ENCODE measurements at places on chromosomes 4 and X.

DNA sequence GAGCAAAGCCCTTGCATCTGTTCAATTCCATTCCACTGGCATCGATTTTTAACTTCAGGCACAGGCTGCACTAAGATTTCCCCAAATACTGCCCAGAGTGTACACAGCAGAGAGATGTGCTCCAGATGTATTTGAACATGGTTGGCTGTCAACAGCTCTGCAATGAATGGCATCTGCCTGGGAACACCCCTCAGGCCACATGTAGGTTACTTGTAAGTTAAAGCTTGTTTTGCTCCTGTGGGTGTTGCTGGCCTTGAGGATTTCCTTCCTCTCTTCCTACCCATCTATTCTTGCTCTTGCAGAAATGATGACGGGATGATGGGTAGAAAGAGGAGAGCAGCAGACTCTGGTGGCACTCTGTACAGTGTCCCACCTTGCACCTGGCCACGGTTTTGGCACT is 69.3 kb upstream of the HELT start:
- no peak for DNase-seq

DNA sequence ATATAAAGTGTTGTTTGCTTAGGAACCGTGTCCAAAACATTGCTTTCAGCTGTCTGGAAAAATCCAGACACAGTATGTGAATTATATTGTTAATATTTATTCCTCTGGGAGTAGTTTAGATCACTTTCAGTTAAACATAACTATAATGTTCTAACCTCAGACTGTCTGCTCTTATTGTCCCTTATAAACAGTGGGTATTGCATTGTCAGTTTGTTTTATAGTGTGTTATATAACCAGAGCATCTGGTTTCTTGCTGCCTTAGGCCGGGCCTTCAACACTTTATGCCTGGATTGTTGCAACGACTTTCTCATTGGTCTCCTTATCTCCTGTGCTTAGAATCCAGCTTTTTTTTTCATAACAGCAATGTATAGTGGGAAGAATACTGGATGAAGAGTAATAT is 26.4 kb downstream of the ATG4A start:
- DNase-seq: no peak

- no peak for DNase-seq
Observed at GRCh38 chr4:25821899-25822298, 40.9 kb downstream of the SEL1L3 start.

DNA sequence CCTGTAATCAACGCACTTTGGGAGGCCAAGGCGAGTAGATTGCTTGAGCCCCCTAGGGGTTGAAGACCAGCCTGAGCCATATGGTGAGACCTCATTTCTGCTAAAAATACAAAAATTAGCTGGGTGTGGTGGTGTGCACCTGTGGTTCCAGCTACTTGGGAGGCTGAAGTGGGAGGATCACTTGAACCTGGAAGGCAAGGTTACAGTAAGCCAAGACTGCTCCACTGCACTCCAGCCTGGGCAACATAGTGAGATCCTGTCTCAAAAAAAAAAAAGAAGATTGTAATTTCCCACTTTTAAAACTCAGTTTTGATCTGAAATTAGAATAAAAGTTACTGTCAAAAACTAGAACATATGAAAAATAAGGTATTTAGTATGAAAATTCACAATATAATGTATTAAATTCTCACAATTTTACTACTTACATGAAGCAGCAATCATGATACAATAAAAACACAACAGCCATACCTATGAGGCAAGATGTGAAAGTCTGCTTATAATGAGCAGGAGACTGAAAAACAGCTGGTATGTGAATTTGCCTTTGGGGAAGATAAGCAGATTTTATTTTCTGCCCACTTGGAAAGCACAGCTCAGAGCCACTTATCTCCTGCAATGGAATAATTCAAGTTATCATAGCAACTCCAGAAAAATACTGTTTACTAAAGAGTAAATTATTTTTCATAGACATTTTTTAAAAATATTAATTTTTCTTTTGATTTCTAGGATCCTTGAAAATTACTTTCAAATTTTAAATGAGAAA is 50.6 kb downstream of the ZGRF1 start:
- no peak for DNase-seq

GRCh38 chrX:70433848-70434351 is 10.7 kb upstream of the DLG3 start:
- DNase-seq: peak; percentile 65

GRCh38 chr4:76570141-76570973 is 135.3 kb downstream of the SHROOM3 start:
- DNase-seq: no peak

GRCh38 chr4:53432528-53433424 is 55.3 kb downstream of the FIP1L1 start:
- peak; percentile 78 for DNase-seq

DNA sequence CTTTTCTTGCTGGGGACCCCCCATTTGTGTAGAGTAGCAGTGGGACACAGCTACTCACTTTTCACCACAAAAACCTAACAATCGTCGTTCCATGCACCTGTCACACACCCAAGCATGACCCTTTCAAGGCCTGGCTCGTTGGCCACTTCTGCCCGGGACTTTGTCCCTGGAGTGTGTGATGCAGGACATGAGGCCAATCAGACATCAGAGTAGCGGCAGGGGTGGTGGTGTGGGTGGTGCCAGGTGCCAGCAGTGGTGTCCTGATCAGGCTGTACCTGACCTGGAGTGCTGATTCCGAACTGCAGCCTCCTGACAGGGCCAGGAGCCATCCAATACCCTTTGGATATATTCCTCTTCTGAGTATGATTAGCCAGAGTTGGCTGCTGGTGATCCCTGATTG is 23.1 kb upstream of the PROM1 start:
- no peak for DNase-seq

- DNase-seq: no peak
Observed at GRCh38 chrX:153776611-153777045, 4.2 kb upstream of the SRPK3 start.

DNA sequence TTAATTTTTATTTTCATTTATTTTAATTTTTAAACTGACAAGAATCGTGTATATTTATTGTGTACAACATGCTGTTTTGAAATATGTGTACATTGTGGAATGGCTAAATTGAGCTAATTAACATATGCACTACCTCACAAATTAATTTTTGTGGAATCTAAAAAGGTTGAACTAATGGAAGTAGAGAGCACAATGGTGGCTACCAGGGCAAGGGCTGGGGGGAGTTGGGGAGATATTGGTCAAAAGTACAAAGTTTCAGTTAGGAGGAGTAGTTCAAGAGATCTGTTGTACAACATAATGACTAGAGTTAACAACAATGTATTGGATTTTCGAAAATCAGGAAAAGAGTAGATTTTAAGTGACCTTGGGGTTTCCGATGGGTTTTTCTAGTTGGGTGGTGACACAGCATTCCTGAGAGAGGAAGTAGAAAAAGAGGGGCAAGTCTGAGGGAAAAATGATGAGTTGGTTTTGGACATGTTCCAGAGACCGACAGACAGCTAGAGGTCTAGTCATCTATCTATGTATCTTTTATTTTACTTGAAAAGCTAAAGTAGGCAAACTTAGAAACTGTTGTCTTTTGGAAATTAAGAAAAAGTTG is 23.2 kb downstream of the APOO start:
- no peak for DNase-seq

- no peak for DNase-seq
Observed at GRCh38 chr4:72063726-72064125, 31.9 kb downstream of the NPFFR2 start.

GRCh38 chrX:69504626-69505612 is 793 bp downstream of the NALF2 start:
- DNase-seq: no peak

- DNase-seq: peak; percentile 35
Observed at GRCh38 chrX:3738509-3738908, 25.1 kb upstream of the PRKX start.

DNA sequence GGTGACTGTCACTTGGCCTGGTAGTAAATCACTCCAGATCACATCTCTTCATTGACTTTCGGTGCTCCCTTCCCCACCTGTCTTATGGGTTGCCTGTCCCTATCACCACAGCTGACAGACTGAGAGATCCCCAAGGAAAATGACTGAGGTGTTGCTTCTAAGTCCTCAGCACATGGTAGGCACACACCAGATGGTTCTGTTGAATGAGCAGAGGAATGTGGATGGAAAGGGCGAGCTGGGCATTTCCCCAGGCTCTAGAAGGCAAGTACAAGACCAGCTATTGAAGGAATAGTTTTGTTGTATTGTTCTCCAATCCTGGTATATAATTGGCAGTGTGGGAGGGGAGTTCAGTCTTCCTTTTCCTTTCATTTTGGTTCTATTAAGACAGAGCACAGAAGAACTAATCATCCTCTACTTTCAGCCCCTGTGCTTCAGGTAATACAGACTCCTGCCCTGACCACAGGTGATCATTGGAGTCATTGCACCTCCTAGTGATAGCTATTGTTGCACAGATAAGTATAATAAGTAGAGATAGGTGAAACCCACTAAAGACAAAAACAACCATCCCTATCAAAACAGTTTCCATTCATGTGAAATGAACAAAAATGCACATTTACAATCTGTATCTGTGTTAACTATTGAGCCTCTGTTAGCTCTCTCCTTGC is 158.6 kb downstream of the TRAM1L1 start:
- no peak for DNase-seq

GRCh38 chrX:148284056-148284455 is 216.4 kb upstream of the AFF2 start:
- DNase-seq: no peak

GRCh38 chr4:81914623-81915022 is 442.9 kb upstream of the RASGEF1B start:
- peak; percentile 8 for DNase-seq

DNA sequence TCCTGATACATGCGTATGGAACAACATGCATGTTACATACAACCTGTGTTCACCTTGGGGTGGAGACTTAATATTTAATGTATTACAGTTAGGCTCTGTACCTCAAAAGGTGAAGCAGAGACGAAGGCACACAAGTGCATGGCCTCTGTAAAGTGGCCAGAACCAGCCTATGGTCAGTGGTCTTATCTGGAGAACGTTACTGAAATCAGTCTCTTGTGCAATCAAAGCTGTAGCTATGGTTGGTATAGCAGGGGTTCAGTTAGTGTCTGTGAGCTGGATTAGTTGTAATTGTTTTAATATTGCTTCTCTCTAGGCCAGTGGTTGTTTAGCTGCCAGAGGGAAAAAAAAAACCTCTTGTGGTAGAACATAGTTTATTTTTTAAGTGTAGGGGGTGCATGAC is 2.2 kb upstream of the TMEM33 start:
- DNase-seq: no peak

- DNase-seq: no peak
Observed at GRCh38 chrX:120727911-120728310, 98.1 kb upstream of the C1GALT1C1 start.

GRCh38 chr4:18202486-18202885 is 180.9 kb upstream of the LCORL start:
- no peak for DNase-seq

GRCh38 chr4:111362941-111363361 is 740.1 kb upstream of the PITX2 start:
- no peak for DNase-seq

DNA sequence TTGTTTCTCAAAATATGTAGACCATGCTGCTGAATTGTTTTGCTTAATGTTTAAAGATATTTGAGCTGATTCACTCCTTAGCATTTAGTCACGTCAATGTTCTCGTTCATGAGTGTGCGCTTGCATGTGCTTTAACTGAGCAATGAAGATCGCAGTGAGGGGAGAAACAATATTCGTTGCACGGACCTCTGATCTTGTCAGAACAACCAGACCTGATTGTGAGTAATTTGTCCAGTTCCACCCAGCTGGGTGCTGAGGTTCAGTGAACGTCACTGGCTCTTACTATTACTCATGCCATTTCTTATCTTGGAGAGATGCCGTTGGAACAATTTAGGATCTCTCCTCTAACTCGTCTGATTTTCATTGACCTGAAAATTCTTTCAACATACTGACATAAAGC is 15.0 kb upstream of the PRKX start:
- DNase-seq: no peak
